ENCODE measurements at places on chromosomes 5 and 9.

DNA sequence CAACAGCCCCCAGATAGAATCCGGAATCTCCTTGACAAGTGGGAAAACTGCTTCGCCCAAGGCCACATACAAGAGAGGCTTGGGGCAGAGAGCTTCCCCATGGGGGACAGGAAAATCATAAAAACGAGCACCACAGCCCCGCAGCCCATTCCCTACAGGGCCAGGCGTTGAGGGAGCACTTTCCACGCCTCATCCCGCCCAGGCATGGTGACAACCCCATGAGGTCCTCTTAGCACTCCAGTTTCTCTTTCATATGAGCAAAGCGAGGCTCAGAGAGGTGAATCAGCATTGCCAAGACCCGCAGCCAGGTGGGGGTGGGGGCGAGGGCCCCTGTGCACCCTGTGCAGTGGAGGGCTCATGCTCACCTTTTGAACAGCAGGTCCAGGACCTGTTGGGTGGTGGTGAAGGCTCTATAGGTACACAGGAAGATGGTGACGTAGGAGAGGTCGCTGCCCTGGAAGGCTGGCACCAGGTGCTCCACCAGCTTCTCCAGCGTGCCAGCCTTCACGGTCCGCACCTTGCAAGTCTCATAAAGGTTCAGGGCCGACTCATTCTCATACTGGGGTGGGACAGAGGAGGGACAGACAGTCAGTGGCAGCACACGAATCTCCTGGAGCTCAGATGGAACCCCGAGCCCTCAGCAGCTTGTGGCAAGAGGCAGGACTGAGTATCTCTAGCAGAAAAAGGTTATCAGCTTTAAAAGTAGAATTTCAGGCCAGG lies 10.9 kb downstream of the RALGDS start:
- DNase-seq: no peak

- no peak for DNase-seq
These were observed 194.8 kb downstream of the FBXL7 start for GRCh38 chr5:15694696-15695214.

DNA sequence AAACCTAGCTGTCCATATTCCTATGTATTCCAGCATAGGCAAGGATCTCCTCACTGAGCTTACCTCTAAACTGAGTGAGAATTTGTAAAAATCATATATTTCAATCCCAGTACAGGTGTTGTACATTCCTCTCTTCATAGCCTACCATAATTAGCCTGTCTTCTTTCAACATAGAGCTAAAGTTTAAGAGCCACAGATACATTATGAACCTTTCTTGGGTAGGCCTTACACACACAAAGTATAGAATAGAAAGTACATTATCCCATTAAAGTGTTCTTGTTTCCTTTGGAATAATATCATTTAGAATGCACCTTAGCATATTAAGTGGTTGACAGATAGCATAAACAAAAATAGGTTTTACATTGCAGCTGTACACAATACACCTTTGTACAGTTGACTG lies 282.1 kb upstream of the TMEM161B start:
- DNase-seq: peak; percentile 54

DNA sequence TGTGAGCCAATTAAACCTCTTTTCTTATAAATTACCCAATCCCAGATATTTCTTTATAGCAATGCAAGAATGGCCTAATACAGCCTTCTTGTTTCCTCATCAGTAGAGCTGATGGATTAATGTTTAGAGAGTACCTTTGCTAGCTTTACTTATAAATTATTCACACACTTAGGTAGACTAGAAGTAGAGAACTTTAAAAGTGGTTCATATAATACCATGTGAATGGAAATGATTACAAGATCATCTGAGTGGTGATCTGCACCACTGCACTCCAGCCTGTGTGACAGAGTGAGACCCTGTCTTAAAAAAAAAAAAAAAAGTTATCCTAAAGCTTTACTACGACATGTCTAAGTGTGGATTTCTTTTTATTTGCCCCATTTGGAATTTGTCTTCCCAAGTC lies 23.2 kb upstream of the LRRTM2 start:
- no peak for DNase-seq

DNA sequence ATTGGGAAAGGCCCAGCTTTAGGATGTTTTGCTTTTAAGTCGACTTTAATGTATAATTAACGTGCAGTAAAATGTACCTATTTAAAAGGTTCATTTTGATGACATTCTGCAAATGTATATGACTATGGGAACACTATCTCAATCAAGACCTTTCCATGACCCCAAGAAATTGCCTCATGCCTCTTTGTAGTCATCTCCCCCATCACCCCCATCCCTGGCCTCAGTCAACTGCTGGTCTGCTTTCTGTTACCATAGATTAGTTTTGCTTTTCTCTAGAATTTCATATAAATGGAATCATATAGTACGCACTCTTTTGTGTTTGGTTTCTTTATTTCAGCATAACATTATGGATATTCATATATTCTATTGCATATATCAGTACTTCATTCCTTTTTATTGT lies 80.7 kb upstream of the C9orf72 start:
- DNase-seq: no peak

GRCh38 chr9:108347463-108348188 lies 508.2 kb downstream of the ACTL7B start:
- no peak for DNase-seq

- DNase-seq: no peak
These were observed 72.2 kb upstream of the ORM1 start for GRCh38 chr9:114250648-114251047.

DNA sequence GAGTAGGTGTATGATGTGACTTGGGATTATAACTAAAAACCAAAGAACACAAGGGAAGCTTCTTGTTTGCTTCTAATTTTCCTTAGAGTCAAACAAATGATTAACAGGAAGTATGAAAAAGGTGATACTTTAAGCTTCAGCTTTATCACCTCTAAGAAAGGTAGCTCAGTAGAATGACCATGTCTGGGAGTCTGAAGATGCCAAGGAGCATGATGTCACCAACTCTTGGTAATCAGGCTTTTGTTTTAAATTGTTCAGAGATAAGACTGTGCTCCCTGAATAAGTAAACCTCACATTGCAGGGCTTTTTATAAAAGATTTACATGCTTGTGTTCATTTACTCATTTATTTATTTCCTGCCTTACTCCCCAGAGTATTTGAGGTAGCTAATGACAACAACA lies 169.9 kb downstream of the FER start:
- no peak for DNase-seq

GRCh38 chr9:95008151-95008771 lies 281.8 kb downstream of the AOPEP start:
- DNase-seq: peak; percentile 68

- DNase-seq: no peak
These were observed 472.8 kb downstream of the SPOCK1 start for GRCh38 chr5:137026296-137026695.

DNA sequence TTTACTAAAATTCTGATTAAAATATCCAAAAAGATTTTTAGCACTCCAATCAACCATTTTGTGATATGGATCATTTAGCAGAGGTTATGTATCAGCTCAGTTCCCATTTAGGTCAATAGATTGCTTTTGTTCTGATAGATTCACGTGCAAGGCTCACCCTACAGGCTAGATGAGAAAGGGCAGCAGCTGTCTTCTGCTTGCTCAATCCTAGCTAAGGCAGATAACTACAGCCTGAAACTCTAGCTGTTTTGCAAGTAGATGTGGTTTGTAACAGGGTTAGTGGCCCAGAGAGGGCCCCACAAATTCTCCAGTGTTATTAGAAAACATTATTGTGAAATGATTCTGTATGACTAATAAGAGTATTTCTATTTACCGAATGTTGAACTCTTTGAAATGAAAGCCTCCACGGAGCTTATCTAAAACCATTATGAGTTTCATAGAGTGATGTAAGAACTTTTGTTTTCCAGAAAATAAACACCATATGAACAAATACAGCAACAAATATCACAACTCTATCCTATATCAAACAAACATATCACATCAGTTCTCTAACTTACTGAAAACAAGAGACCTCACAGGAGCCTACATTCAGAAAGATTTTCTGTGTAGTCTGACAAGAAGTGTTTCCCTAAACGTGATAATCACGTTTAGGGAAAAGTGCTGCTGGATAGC lies 841.9 kb upstream of the ACO1 start:
- no peak for DNase-seq

GRCh38 chr5:109421956-109422355 lies 12.2 kb upstream of the PJA2 start:
- DNase-seq: no peak

DNA sequence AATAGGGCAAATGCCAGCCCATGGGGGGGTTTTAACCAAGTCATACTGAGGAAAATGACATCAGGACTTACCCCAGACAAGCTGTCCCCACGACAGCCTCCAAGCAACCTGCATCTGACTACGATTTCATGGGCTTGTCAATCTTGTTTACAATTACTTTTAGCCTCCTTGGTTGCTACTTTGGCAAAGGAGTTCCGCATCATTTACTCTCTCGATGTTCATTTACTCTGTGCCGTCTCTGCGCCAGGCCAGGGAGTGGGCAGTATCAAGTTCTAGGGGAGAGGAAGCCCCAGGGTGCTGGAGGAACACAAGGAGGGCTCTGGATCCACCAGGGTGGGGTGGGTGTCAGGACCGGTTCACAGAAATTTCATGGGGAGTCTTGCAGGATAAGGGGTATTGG lies 23.9 kb downstream of the PTPN3 start:
- DNase-seq: no peak

DNA sequence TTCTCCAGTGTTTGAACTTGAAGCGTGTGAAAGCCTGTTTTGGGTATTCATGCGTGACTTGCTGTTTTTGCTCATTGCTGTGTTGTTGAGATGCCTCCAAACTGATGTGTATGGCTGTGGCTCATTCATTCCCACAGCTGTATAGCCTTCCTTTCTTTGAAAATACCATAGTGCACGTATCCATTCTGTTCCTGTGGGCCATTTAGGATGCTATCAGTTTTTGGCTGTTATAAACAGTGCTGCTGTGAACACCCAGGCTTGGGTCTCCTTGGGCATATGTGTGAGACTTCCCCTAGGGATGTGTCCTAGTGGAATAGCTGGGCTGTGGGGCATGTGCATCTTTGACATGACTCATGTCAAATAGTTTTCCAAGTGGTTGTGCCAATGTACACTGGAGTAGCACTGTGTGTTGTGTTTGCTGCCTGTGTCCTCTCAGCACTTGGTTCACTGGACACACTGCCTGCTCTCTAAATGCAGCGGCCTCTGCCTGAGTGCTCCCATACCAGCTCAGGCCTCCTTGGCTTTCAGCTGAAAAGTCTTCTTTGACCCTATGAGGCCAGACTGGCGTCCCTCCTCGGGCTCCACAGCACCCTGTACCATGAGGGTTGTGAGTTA lies 102.6 kb upstream of the TBC1D2 start:
- no peak for DNase-seq

GRCh38 chr9:137456061-137456863 lies 2.9 kb downstream of the NSMF start:
- DNase-seq: no peak

DNA sequence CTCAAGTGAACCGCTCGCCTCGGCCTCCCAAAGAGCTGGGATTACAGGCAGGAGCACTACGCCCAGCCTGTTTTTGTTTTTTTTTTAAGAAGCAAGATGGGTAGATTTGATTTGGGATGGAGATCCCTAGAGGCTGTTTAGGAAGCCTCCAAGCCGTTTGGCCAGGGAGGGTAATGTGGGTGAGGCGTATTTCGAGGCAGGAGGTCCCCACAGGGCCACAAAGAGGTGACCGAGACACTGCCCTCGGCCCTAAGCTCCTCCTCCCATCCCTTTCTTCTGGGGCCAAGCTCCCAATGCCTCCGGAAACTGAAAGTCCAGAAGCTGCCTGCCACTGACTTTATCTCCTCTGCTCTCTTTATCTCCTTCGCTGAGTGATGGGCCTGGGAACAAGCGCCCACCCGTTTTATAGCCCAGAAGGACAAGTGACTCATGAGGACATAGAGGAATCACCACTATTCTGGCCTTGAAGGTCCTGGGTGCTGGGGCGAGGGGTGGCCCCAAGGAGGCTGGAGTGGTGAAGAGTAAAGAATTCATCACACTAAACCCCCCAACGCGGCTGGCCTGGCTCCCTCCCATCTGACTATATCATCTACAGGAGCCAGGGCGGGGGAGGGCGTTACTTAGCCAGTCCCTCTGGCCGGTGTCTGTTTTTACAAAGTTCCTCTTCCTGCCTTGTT lies 2.0 kb upstream of the RALGDS start:
- no peak for DNase-seq

GRCh38 chr5:68137511-68138140 lies 77.9 kb upstream of the PIK3R1 start:
- DNase-seq: no peak

- DNase-seq: no peak
These were observed 90.0 kb upstream of the PANK3 start for GRCh38 chr5:168669156-168669555.

GRCh38 chr9:133691191-133691590 lies 47.0 kb downstream of the SARDH start:
- DNase-seq: no peak

- DNase-seq: no peak
These were observed 3.1 kb upstream of the RGMB start for GRCh38 chr5:98770209-98770910.

GRCh38 chr5:156929366-156929948 lies 33.6 kb downstream of the TIMD4 start:
- DNase-seq: no peak

GRCh38 chr5:152288499-152288898 lies 116.6 kb downstream of the NMUR2 start:
- DNase-seq: peak; percentile 93

DNA sequence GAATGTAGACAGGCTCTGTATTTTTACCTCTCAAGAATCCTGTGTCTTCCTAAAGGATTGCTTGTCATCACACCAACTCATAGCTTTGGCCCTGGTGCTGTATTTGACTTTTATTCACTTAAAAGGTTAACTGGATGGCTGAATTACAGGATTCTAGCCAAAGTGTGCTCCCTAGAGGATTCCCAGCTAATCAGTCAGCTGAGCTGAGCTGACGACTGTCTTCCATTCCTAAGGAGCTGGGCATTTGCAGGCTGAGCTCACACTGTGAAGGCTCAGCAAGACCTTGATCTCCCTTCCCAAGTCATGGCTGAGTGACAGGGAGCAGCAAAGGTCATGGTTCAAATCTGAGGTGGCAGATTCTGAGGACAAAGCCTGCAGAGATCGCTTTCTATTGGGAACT lies 59.0 kb upstream of the PALM2AKAP2 start:
- no peak for DNase-seq

- DNase-seq: peak; percentile 74
These were observed 7.4 kb upstream of the PPP3R2 start for GRCh38 chr9:101601904-101602765.

- no peak for DNase-seq
These were observed 43.4 kb upstream of the EXOC3 start for GRCh38 chr5:399296-400281.

DNA sequence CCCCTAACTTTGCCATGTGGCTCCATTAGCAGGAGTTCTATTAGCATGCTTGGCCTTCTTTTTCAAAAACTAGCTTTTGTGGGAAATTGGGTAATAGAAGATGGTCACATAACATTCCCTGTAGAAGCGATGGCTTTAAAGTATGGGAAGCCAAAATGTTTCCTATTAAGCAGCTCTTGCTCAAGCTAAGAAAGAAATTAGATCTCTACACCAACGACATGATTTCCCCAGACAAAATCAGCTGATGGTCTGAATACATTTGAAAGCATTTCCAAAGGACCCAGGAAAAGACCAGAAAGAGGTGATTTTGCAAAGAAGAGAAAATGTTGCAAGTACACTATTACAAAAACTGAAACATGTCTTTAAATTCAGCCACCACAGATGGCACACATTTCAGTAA lies 4.8 kb upstream of the NFIL3 start:
- no peak for DNase-seq

- no peak for DNase-seq
These were observed 5.4 kb downstream of the PUM3 start for GRCh38 chr9:2838371-2839000.

All from cerebellar cortex (tissue), 1 donor.